ENCODE measurements at places on chromosomes 1 and 21.

- no peak for DNase-seq
These were observed 36.6 kb downstream of the POFUT2 start for GRCh38 chr21:45250914-45251634.

- no peak for DNase-seq
These were observed 10.3 kb downstream of the SIM2 start for GRCh38 chr21:36709030-36709867.

DNA sequence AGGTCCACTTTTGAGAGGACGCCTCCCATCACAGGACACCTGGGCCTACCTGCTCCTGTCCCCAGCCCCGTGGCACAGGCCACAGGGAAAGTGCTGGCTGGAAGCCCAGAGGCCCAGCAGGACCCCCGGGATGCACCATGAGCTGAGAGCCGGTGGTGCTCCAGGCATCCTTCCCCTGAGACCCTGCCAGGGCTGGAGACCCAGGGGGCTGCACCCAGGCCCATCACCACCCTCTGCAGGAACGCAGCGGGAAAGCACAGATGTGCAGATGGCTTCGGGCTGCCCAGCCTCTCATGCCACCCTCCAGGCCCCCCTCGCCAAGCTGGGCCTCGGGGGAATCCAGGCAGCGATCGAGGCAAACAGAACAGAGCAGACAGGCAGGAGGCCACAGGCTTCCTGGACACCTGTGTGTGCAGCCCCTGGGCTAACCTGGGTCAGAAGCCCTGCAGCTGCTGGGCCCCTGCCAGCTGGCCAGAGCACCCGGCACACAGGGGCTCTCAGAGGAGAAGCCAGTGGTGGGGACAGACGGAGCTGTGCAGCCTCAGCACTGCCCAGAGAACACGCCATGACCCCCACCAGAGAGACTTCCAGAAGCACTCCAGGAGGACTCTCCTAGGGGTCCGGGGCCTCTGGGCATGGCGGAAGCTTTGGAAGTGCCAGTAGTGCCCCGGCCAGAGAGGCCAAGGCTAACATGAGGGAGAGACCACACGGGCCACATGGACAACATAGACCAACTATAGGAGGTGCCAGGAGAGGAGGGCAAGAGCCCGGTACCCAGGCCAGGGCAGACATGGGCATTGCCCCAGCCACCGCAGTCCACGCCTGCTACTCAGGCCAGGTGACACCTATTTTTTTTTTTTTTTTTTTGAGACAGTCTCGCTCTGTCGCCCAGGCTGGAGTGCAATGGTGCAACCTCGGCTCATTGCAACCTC is 71.4 kb downstream of the ARHGEF16 start:
- no peak for DNase-seq

GRCh38 chr21:44931501-44932407 is 8.1 kb upstream of the SLX9 start:
- DNase-seq, result no peak

- DNase-seq, result no peak
These were observed 81.2 kb downstream of the TOMM20 start for GRCh38 chr1:235047331-235047871.

DNA sequence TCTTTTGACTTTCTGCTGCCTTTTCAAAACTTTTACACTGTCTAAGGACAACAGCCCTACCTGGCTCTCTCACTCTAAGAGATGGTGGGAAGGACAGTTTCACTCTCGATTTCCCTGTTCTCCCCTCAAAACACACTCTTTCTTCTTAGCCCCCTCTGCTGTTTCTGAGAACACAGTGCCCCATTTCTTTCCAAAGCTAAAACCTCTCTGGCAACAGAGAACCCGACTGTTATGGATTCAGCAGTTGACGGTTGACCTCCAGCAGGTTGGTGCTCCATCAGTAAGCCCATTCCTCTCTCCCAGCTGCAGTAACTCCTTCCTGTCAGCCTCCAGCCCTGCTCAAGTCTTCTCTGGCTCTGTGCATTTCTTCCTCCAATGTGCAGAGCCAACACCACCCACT is 88.2 kb upstream of the ABCD3 start:
- DNase-seq, result no peak

- no peak for DNase-seq
These were observed 27.5 kb downstream of the SH3BGR start for GRCh38 chr21:39479164-39479813.

GRCh38 chr1:183571678-183572268 is 18.5 kb downstream of the NCF2 start:
- DNase-seq, result no peak

DNA sequence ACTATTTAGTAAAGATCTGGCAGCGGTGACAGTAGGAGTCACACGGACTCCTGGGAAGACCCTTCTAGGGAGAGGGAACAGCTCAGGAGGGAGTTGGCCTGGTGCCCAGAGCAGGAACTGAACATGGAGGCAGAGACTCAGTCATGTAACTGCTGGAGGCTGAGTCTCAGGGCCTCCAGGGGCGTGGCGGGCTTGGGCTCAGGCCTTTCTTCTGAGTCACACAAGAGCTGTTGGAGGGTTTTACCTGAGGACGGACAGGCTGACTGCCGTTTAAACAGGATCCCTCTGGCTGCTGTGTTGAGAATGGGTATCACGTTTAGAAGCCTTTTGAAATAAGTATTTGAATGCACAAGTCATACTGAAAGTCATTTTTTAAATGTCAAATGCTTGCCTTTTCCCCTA is 7.2 kb upstream of the ETS2 start:
- no peak for DNase-seq

DNA sequence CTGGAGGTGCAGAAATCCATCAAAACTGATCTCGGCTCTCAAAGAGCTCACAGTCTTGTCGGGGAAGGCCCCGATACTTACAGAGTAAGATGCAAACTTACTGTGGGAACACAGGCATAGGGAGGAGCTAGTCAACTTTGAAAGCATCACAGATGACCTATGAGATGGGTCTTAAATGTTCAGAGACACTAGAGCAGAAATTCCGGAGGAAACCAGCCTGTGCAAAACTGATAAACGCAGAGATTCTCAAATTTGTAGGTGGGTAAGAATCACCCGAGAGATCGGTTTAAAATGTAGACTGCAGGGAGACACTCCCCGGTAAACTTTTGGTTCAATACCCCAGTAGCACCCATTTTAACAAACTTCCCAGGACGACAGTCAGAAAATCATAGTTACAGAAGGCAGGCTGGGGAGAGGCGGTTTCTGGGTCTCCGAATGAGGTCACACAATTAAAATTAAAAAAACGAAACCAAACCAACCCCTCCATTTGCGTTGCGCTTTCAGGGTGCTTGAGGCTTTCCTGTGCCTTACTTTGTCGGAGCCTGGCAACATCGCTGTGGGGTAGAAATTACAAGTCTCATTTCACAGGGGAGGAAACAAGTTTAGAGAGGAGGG is 755 bp upstream of the THRAP3 start:
- DNase-seq, result peak; percentile 66

DNA sequence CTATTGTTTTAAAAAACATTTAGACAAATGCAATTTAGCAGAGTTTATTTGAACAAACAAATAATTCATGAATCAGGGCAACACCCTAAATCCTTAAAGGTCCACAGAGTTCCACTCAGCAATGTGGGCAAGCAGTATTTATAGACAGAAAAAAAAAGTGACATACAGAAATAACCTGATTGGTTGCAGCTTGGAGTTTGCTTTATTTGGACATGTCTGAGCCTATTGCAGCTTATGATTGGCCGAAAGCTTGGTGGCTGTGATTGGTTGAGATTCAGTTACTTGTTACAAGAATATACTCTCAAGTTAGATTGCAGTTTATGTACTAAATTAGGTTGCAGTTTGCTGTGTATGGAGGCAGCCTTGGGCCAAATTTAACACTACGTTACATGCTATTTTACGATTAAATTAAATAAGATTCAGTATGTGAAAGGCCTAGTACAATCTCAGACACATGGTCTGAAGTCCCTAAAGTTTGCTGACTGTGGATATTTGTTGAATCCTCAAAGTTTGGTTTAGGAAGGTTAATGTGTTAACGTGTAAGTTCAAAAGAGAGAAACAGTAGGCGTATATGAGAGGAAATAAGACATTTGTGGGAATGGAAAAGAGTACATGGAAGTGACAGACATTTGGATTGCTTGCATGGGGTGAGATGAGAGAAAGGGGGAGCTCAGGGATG is 6.9 kb upstream of the CAMSAP2 start:
- no peak for DNase-seq

- DNase-seq, result no peak
These were observed 44.6 kb downstream of the COQ8A start for GRCh38 chr1:226984521-226985238.

- no peak for DNase-seq
These were observed 35.2 kb downstream of the DPT start for GRCh38 chr1:168693872-168694238.

GRCh38 chr1:160346958-160347357 is 3.8 kb downstream of the NCSTN start:
- DNase-seq, result no peak

DNA sequence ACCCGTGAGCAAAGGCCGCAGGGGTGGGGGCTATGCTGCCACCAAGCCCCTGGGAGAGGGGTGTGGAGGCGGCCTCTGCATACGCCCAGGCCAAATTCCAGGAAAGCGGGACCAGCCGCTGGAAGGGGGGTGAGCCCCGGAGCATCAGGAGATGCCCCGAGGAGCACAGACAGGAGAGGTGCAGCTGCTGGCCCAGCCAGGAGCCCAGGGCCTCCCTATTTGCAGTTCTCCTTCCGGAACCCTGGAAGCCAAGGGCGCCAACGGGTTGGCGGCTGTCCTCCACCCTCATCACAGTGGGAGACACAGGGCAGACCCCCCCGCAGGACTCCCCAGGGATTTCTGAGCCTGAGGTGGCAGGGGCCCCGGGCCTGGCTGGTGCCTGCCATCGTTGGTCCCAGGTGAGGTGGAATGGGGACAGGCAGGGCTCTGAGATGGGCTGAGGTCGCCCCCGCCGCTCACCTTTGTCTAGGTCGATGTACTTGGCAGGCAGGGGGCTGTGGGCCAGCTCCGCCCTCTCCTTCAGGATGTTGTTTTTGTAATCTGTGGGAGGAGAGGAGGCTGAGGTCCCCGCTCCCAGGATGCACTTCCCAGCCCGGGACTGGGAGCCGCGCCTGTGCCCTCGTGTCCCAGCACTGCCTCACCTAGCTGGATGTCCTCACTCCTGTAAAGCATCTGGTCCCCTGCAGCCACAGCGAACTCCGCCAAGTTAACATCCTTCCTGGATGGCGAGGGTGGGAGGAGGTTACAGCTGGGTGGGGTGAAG is 4.4 kb upstream of the DVL1 start:
- DNase-seq, result no peak

DNA sequence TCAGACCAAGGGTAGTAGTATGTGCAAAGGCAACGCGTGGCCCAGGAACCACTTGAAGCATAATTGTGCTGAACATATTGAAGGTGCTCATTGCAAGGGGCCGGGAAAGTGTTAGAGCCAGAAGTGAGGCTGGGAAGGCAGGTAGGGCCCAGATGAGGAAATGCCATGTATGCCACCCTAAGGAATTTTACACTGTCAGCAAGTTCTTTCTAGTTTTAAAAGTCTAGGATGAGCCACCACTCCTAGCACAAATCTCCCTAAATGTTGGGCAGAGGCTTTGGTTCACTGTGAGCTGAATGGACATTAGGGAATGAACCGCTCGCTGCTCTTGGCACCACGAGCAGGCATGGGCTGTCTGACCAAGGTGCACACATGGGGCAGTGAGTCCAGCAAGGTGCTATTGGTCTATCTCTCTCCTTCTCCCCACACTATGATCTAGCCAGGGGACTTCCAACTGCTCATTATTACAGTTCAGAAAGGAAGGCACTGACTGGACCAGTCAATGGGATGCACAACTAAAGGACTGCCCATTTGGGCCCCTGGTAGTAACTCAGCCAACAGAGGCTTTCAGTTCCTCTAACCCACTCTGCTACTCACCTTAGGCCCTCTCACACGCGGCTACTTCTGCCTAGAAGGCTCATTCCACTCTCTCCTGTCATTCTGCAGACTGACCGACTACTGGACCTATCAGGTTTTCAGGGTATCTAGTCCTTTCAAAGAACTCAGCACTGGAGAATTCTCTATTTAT is 2.0 kb downstream of the KANK4 start:
- DNase-seq, result no peak

DNA sequence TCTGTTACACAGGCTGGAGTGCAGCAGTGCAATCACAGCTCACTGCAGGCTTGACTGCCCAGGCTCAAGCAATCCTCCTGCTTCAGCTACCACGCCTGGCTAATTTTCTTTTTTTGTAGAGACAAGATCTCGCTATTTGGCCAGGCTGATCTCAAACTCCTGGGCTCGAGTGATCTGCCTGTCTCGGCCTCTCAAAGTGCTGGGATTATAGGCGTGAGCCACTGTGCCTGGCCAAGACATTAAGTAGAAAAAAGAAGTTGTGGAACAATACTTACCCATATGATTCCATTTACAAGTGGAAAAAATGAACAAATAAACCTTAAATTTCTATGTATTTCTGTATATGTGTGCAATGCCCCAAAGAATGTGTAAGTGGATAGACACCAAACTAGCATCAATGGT is 30.3 kb upstream of the ID3 start:
- no peak for DNase-seq

DNA sequence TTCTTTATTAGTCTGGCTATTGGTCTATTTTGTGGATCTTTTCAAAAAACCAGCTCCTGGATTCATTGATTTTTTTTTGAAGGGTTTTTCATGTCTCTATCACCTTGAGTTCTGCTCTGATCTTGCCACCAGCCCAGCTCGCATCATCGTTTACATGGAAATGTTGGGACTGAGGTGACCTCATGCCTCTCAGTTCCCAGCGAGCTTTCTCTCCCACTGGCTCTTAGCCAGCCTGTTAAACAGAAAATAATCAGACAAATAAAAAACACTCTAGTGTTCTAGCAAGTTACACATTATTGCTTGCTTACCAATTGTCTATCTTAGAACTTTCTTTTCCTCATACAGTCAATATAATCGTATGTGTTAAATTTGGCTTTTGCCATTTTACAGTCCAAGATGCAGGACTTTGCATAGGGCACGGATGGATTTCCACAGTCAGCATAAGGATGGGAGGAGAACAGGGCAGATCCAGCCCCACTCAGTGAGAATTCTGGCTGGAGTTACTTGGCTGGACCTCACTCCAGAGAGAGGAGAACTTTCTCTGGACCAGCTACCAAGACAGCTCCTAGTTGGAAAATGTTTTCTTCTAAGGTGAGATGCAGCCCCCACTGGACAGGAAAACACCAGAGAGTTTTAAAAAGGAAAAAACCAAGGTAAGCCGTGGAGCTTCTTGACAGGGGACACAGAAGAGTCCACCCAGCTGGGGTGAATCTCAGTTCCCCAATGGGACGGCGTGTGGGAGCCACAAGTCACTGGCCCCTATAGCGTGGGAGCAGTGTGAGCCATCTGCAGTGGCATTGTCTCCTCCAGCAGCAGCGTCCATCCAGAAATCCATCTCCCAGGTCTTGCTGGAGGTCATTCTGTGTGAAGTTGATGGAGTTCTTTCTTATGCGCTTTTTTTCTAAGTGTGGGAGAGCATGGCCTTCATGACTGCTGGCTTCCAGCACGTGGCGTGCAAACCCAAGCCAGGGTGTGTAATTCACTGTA is 17.6 kb downstream of the PGBD2 start:
- no peak for DNase-seq

DNA sequence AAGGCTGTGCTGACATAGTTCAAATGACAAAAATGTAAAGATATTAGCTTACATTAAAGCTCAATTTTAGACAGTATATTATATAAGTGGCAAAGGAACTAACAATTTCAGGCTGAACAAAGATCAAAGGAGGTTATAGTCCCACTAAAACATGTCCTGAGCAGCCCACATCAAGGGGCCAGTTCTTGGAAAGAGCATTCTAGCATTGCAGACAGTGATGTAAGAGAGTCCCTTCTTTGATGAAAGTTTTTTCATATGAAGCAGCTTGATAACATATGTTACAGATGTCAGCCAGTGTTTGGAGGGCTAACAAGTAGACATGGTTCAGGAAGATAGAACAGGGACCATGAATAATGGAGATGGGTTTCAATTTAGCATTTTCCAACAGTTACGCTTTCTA is 301.7 kb downstream of the NTNG1 start:
- DNase-seq, result no peak
